ENCODE measurements at places on chromosomes 3 and 15.

DNA sequence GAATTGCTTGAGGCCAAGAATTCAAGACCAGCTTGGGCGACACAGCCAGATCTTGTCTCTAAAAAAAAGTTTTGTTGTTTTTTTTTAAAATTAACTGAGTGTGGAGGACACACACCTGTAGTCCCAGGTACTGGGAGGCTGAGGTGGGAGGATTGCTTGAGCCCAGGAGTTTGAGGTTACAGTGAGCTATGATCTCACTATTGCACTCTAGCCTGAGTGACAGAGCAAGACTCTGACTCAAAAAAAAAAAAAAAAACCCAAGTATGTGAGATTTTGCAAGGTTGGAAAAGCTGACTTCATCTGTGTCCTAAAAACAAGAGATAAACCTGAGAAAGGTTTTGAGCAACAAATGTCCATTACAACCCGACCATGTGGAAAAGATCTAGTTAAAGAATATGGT is 5.4 kb upstream of the TOPBP1 start:
- DNase-seq = no peak

- DNase-seq = no peak
Observed at GRCh38 chr3:124229420-124229819, 237.5 kb upstream of the ROPN1 start.

DNA sequence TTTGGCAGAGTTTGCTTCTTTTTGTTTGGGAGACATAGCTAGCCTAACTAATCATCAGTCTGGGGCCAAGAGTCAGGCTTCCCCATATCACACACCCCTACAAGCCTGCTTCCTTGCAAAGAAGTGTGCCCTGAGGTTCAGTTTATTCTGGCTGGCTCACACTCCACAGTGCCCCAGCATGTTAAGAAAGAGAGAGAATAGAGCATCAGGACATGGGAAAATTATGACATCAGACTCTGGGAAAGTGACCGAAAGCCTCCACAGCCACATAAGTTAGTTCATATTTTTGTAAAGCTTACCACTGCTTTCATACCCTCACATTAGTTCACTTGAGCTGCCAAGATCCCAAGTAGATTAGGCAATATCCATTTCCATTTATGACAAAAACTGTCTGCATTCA is 63.0 kb upstream of the CFAP161 start:
- no peak for DNase-seq

DNA sequence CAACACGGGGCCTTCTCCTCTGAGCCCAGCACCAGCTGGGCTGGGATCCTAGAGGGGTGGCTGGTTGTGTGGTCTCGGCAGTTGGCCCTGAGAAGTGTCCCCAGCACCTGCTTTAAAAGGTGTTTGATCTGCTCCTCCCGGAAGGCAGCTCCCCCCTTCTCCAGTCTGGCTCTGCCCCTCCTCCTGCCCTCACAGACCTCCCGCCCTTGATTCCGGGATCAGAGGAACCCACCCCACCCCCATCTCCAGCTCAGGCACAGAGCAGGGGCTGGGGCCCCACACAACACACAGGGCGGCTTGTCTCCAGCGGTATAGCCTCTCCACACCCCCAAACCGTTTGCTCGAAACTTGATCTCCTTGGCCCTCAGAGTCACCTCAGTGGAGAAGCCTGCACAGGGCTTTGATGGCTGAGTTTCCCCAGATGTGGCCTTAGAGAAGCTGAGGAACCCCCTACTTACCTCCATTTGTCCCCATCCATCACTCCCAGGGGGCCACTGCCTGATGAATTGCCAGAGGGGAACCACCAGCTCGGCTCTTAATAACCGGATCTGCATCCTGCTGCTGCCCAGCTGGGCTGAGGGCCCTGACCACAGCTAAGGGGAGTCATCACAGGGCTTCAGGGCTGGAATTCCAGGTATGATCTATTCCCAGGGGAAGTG is 6.4 kb upstream of the STRA6 start:
- DNase-seq = peak; percentile 61

DNA sequence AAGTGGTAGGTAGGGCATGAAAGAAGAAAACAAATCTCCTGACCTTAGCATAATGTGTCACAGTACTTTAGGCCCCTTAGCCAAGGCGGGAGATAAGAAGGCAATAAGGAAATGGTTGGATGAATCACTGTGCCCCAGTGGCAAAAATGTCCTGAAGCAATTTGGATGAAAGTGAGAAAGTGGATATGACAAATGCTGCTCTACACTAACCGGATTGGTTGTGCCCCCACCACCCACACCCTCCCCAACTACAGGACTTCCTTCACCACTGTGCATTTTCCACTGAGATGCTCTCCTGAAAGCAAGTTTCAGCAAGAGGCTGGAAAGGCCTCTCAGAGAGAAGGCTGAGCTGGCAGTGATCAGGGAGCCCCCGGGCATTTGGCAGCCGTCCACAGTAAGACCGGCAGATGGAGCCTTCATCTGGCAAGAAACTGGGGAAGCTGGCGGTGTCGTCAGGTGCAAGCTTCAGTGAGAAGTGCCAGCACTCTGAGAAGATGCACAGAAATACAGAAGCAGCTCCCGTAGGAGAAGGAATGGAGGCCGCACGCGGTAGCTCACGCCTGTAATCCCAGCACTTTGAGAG is 63.8 kb downstream of the ATP1B3 start:
- DNase-seq = peak; percentile 41

- no peak for DNase-seq
Observed at GRCh38 chr15:60039316-60039715, 35.2 kb downstream of the FOXB1 start.

DNA sequence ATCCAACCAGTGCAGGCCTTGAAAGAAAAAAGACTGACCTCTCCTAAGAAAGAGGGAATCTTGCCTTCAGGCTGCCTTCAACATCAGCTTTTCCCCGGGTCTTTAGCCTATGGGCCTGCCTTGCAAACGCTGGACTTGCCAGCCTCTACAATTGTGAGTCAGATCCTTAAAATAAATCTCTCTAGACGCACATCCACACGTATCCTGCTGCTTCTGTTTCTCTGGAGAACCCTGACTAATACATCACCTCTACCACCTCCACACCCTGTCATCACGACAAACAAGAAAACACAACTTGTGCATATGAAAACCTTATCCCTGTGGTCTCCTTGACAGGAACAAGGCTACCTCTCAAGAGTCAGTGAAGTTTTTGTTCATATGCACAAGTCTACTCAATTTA is 11.8 kb downstream of the CYFIP1 start:
- DNase-seq = no peak

GRCh38 chr3:10289787-10290355 is 2.9 kb downstream of the GHRL start:
- DNase-seq = no peak

DNA sequence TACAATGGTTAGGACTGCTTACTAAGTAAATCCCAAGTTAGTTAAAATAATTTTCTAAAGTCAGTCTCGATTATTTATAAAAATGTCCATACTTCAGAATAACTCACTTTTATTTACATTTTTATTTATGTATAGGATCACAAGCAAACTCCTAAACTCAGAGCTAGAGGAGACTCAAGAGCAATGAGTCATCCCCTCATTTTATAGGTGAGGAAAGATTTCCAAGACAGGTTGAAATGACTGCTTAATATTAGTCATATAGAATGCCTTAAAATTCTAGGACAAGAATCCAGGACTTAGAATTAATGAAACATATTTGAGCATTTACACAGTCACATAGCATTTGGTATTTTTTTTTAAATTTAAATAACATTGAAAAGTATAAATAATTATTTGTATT is 983.8 kb downstream of the SI start:
- DNase-seq = no peak

GRCh38 chr15:67188551-67189218 is 65.8 kb downstream of the AAGAB start:
- peak; percentile 93 for DNase-seq

DNA sequence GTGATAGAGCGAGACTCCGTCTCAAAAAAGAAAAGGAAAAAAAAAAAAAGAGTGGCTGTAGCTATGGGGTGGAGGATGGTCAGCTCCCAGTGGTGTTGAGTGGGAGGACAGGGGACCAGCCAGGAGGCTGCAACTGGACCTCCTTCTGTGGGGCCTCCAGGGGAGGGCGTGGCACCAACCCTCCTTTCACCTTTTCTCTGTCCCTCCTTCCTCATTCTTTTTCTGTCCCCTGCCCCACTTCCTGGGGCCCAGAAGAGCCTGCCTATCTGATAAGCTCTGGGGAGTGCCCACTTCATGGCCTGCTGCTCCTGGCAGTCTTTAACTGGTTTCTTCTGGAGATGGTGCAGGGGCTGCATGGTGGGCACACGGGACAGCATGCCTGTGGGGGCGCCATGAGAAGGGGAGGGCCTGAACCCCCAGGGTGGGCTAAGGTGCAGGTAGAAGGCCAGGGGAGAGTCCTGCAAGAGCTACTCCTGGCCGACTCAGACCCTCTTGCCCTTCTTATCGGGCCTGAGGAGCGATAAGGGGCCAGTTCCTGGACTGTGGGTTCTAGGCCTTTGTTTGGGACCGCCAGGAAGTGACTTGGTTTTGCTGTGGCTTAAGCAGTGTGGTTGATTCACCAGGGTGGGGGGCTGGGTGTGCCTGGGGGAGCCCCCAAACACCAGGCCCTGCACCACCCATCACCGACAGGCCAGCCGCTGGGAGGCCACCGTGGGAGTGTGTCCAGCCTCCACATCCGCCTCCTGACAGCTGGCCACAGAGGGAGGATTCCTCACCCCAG is 49.4 kb upstream of the FLNB start:
- no peak for DNase-seq

DNA sequence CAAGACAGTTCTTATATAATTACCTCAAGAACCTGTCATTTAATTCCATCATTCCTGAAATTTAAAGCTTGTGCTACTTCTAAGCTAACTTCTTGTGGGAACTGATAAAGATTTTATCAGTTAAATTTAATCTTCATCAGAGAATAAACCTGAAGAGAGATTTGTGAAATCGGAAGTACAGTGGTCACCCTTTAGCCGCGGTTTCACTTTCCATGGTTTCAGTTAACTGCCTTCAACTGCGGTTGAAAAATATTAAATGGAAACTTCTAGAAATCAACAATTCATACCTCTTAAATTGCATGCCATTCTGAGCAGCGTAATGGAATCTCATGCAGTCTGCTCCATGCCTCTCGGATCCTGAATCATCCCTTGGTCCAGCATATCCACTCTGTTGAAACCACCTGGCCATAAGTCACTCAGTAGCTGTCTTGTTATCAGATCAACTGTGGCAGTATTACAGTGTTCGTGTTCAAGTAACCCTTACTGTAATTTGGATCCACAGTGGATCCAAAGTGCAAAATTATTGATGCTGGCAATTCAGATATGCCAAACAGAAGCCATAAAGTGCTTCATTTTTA is 626.1 kb downstream of the CADM2 start:
- DNase-seq = no peak

Measured in femur (tissue), 1 donor.